ENCODE measurements at places on chromosomes 5 and 9.
A peak's percentile ranks its signal among the peaks of the same experiment; 100 is the strongest.

GRCh38 chr5:109721741-109722140 lies 32.0 kb downstream of the MAN2A1 start:
- DNase-seq = no peak

- DNase-seq = no peak
Measured at GRCh38 chr5:180020176-180020575, 51.4 kb downstream of the RNF130 start.

DNA sequence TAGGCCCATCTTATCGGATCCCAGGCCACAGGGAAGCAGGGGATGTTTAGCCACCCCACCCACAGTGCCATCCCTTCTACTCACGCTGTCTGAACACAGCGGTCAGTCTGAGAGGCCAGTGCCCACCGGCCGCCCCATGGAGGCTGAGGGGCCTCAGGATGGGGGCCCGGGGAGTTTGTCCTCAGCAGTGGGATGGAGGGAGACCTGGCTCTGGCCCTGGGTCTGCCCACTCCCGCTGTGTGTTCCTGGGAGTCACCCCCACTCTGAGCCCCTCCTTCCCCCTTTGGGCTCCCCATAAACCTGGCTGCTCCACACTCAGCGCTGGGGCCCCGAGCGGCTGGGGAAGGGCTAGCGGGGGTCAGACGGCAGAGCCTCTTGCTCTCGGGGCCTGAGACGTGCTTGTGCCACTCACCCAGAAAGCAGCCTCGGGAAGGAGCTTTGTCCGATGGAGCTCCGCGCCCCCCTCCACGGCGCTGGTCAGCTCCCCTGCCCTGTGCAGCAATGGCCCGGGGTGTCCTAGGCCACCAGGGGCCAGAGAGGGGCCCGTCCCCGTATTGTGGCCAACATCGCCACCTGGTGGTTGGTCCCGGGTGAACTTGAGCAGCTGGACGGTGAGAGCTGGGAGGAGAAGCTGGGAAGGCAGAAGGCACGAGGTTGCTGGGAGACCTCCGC lies 10.9 kb upstream of the LAMC3 start:
- peak; percentile 9 for DNase-seq

DNA sequence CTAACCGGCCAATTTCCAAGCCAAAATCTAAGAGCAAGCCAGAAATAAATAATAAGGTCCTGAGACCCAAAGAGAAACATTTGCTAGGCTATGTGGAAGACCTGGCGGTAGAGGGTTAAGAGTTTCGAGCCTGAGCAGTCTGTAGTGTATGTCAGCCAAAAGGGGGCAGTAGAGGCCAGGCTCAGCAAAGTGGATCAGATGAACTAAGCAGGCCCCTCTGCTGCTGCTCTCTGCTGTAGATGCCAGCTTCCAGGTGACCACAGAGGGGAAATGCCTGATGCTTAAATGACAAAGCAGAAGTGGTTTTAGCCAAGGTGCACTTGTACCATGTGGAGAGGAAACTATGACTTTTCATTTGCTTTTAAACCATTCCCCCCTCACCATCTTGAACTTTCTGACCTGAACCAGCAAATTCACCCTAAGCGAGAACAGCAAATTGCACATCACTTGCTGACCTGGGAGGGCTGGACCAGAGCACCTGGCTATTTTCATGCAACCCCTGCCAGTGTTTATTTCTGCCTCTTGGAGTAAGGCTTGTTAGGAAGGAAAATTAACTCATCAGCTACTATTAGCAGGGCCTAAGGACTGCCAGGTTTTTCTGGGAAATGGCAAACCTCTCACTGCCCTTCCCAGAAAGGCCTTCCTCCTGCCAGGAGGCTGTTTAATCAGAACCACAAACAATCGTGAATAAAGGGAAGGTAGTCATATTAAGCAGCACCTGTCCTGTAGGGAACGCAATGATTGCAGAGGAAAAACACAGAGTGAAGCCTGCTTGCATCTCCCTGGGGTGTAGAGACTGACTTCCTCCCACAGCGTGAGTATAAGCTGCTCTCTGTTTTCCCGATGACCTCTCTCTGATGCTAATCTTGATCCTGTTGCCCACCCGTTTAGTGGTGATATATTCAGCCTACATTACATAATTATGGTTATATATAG lies 818.2 kb downstream of the TLR4 start:
- DNase-seq = no peak

DNA sequence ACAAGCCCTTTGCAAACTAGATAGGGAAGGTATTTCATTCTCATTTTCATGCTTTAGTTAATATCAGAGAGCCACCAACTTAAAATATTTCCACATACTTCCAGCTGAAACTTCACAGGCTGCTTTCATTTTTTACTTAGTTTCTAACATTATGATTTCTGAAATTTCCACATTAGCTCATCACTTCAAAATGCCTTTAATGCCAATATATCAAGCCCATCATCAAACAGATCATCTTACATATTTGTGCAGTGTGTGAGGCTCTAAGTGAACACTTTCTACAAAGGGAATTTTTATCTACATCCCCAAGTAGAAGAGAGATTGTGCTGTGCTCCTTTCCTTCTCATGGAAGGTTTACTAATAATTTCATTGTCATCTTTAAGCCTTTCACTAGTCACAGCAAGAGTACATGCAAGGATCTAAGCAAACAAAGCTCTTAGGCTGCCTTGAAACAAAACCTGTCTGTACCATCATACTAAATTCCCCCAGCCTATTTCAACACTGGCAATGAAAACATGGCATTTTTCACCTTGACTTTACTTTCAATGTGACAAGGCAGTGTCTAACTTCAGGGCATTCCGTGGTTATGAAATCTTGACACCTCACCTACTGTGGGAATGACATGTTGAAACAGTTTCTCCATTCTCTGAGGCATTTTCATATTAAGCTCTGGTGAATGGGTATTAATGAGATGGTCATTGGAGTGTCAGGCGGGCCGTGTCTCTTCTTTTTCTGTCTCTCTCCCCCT lies 45.4 kb downstream of the PPP2R2B start:
- no peak for DNase-seq

DNA sequence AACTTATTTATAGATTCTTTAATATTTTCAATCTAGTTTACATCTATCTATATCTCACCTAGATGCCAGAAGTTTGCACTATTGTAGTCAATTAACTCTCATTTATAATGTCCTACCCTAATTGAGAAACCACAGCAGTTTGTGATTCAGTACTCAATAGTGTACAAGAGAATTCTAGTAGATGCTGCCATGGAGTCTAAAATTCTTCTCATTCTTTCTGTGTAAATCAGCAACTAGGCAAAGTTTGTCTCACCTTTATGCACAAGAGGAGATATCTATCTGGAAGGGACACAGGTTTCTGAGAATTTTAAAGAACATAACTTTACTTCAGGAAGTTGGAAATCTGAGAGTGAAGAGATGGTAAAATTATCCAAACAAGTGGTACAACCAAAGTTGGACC lies 173.0 kb upstream of the FBXL7 start:
- DNase-seq = no peak
